ENCODE measurements at places on chromosomes 7 and 10.

DNA sequence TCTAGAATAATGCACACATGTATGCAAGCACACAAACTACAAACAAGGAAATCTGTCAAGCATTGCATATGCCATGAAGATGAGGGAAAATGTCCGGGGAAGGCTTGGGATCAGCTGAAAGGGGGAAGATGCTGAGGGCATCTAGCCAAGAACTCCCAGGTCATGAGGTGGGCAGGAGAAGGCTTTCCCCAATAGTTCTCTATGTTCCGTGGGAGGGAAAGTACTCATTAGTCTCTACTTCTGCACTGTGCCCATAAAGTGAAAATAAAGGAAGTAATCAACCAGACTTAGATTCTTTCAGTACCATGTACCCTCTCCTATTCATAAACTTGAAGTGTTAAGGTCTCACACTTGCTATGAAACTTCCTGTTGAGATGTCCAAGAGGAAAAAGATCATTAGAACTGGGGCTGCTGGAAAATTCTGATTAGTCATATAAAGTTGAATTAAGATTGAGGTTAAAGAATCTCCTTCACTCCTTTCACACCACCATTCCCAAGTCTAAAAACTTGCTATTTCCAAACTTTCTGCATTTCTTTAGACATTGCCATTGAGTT, 17.1 kb upstream of the LIPF start:
- DNase-seq: no peak

DNA sequence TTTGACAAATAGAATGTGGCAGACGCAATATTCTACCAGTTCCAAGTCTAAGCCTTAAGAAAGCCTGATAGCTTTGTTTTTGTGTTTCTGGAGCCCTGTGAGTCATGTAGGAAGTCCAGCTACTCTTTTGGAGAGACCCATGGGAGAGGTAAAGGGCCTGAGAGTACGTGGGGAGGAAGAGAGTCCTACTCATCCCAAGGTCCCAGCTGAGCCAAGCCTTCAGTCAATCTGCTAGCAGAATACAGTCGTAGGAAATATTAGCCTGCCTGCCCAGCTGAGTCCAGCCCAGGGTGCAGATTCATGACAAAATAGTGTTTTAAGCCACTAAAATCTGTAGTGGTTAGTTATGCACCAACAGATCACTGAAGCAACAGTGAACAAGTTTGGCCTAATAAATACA, 9.0 kb upstream of the GNA12 start:
- DNase-seq: no peak

DNA sequence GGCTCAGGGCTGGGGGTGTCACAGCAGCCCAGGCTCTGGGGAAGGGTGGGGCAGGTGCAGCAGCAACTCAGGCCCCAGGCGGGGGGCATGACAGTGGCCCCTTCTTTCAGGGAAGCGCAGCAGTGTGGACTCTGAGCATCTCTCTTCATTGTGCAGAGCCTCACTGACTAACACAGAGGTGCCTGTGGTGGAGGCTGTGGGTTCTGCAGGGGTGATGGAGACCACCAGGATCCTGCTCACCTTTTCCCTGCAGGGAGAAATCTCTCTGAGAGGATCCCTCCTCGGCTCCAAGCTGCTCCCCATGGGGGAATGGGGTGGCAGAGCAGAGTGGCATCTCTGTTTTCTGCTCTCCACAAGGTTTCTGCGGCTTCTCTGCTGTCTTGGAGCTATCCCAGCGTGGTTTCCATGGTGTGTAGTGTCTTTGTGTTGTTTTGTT, 37.8 kb upstream of the SHH start:
- DNase-seq: no peak

DNA sequence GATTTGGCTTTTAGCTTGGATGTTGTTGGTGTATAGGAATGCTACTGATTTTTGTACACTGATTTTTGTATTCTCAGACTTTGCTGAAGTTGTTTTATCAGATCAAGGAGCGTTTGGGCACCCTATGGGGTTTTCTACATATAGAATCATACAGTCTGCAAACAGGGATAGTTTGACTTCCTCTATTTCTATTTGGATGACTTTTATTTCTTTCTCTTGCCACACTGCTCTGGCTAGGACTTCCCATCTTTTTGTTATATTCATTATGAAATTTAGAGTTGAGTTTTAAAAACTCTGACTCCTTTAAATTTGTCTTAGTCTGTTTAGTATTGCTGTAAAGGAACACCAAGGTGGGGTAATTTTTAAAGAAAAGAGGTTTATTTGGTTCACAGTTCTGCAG, 4.7 kb downstream of the ZNF786 start:
- DNase-seq: no peak
